ENCODE measurements at places on chromosomes 2 and 18.
A peak's percentile ranks its signal among the peaks of the same experiment; 100 is the strongest.

DNA sequence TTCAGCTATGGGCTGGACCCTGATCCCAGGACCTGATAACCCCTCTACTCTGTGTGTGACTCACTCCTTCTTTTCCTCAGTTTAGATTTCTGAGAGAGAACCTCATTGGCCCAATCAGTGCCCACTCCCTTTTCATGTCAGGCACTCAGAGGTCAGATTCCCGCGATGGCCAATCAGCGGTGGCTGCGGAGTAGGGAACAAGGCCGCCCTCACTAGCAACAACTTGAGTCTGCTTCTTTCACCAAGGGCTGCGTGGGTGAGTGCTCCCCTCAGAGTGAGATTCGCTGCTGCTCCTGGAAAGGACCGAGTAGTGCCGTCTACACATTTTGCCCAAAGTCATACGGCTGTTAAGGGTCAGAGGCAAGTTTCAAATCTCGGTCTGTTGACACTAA lies 34.7 kb downstream of the NPPC start:
- DNase-seq, result no peak

DNA sequence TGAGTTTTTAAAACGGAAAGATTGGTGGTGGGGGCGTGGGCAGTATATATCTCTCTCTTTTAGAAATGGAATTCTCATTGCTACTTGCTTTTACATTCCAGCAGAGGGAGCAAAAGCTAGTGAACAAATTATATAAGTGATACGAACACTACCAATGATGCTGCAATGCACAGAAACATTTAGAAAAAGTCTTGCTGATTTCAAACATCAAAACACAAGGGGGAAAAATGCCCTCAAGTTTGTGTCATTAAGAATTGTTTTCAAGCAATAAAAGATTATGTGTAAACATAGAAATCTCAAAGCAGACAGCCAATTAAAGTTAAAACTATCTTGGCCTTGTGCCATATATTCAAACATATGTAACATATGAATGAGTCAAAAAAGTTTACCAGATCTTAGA lies 296.3 kb upstream of the KCNJ3 start:
- DNase-seq, result peak; percentile 26

DNA sequence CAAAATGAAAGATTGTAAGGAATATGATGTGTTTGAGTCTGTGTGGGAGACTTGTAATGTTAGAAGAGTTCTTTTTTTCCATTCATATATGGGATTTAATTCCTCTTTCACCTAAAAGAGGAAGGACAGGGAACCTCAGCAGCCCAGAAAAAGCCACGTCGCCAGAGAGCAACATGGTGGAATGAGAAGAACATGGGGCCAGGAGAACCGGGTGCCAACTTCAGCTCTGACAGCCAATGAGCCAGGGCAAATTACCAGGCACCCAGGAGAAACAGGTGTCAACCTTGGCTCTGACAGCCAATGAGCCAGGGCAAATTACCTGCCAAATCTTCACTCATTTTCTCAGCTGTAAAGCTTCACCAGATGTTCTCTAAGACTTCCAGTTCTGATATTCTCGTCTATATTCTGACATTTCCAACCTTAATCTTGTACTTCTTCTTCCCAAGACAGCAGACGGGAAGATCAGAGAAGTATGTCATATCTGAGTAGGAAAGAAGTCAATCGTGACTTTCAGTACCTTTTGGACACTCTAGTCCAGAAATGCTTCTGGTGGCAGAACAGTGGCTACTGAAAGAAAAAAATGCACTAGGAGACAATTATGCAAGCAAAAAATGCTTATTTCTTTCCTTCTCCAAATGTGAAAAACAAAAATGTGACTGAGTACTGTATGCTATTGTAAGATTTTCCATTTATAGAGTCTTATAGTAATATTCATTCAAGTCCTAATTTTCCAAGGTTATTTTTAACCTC lies 79.2 kb upstream of the COL5A2 start:
- DNase-seq, result no peak

DNA sequence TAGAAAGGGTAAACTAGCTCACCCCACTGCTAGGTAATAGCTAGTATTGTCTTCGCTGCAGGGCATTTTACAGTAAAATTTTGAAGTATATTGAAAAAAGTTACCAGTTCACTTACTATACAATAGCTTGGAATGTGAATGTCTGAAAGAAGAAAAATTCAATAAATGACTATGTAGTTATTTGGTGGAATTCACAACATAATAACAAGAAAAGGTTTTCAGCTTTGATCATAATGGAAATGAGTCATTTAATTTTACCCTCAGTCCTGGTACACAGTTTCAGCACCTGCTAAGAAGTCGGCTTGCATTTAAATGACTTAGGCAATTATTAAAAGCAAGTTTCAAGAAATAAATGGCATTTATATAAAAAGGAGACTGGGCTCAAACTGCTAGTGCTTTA lies 90.4 kb downstream of the NUP35 start:
- no peak for DNase-seq

GRCh38 chr2:63789338-63790020 lies 52.2 kb upstream of the UGP2 start:
- peak; percentile 72 for DNase-seq

DNA sequence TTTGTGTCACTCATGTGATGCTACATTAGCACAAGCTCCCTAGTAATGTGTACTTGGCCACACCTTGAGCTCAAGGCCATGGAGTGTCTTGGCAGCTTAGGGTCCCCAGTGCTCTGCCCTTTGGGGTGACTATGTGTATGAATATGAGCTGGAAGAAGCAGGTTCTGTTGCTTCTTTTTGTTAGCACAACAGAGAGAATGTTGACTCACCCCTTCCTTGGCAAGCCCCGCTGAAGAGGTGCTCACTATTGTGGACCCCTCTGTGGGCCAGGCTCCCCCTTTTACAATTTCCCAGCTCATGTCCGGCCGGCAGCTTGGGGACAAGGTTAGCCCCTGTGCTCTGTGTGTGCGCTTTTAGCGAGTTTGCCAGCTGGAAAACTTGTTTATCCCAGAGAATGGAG lies 48.1 kb downstream of the DGKD start:
- DNase-seq, result no peak

DNA sequence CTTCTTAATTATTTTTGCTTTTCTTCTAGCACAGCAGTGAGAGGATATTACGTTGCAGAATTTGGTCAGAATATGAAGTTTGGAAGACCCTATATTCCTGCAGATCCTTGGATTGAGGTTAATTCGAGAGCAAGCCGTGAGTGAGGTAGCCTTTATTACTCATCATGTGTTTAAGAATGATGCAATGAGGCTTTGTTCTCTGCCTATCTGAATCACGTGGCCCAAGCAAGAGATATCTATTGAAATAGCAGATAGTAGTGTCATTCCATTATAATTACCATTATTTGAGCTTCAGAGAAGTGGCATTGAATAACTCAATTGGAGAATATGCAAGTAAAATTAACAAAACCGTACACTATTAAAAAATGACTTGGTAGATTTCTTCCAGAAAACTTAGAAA lies 641.1 kb downstream of the TMEM182 start:
- DNase-seq, result no peak

- no peak for DNase-seq
These were observed 64.7 kb upstream of the SLC8A1 start for GRCh38 chr2:40516604-40517003.

DNA sequence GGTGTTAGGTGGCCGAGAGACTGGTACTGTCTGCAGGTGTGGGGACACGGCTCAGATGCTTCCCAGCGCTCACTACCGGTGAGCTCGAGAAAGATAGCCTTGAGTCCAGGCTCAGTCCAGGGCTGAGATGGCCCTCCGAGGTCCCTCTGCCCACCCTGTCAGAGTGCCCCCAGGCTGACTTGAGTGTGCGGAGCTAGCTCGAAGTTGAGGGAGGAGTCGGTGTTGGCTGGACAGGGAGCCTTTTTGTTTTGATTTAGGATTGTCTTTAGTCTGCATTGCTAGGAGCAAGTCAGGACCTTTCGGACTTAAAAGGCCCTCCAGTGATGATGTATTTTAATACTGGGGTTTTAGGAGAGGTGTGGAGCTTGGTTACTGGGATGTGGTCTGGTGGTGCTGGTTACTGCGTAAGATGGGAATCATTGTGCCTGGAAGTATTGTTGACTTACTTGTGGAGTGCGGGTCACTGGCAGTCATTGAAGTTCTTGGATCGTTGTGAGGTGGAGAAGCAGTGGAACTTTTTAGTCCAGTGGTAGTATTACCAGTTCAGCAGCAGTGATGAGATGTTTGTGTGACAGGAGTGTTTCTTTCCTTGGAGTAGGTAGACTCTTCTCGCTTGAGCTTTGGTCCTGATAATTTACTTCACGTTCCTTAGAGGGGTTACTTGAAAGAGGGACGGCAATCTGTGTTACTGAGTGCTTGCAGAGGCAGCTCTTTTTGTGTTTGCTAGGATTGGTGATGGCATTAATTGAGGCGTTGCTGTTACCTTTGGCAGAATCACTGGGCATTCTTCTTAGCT lies 633 bp downstream of the KIAA1328 start:
- DNase-seq, result no peak

GRCh38 chr2:7394195-7394594 lies 477.0 kb downstream of the RNF144A start:
- DNase-seq, result no peak

DNA sequence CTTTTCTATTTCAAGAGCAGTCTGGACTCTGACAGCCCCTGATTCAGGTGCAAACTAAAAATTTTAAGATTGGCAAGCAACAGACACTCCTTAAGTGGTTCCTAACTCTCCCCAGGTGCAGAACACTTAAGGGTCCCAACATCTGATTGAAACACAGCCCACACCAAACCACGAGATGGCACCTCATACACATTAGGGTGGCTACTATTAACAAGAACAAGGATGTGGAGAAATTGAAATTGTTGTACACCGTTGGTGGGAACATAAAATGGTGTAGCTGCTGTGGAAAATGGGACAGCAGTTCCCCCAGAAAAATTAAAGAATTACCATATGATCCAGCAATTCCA lies 82.3 kb downstream of the POLR1A start:
- DNase-seq, result no peak

DNA sequence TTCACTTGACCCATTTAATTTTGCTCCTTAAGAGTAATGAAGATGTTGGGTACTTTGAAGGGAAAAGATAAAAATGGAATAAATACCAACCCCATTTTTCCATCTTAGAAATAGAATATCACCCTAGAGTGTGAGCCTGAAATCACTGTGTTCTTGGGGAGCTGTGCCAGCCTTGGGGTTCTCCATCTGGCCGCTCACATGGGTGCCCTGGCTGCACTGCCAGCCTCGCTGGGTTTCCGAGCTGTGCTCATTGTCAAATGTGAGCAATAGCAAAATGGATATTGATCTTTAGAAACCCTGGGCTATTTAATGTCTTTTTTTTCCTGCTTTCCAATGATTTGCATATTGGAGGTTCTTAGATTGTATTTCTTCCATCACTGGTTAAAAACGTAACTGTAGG lies 9.3 kb downstream of the APCDD1 start:
- no peak for DNase-seq

GRCh38 chr2:106284255-106284654 lies 90.2 kb upstream of the UXS1 start:
- no peak for DNase-seq

DNA sequence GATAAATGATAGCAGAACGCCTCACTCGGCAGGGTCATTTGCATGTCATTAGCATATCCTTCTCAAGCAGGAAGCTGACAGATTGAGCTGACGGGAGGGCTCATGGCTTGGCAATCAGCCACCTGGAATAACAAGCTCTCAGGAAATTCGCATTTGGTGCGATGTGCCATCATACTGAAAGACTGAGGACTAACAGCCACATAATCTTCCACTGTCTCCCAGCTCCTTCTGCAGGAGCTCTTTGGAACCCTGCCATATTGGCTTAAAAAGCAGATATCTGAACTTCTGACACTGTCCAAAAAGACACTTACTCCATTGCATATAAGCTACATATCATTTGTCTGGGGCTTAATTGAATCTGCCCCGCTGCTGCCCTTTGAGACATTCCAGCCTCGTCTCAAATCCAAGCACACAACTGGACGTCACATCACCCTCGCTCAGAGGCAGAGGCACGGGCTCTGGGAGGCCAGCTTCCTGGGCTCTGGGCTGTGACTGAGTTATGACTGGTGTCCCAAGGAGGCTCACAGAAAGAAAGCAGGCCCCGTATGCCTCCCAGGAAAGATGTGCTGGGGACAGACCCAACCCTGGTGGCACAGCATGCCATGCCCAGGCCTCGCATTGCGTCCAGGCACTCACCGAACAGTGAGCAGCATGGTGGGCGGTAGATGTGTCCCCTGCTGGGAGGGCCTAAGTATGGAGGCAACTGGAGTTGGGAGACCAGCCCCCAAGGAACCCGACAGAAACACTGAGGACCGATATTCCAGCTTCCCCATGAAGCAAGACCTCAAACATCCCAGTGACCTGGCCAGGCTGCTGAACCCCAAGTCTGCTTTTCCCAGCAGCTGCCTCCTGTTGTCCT lies 228.0 kb downstream of the ATAD2B start:
- no peak for DNase-seq

DNA sequence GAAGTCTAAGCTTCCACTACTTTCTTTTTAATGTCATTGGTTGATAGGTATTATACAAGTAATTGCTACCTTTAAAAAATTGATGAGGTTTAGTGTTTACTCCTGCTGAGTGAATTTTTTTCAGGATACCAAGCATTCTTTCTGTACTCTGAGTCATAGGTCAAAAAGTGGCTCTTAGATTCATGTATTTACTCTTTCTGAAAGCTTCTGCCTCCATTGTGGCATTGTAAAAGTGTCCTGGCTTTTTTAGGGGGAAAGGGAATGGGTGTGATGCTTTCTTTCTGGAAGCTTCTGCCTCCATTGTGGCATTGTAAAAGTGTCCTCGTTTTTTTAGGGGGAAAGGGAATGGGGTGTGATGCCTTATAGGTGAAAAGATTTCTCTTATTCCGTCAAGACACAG lies 286.5 kb downstream of the LPIN1 start:
- DNase-seq, result no peak

- no peak for DNase-seq
These were observed 25.9 kb upstream of the RAPGEF4 start for GRCh38 chr2:172709566-172710291.

DNA sequence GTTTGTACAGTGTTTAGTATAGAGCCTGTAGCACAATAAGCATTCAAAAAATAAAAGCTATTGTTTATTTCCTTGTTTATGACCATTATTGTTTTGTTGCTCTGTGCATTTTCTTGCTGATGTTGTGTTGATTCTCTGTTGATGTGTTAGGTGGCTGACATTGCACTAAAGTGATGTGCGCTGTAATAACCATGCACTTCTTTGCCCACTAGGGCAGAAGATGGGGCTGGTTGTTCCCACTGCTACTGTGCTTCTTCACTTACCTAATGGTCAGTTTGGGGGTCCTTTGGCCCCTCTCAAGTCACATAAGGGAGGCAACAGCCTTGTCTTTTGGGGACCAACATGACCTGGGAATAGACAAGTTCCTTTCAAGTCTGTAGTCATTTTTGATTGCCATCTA lies 6.0 kb downstream of the SCG2 start:
- DNase-seq, result no peak

GRCh38 chr2:15768615-15769014 lies 171.7 kb upstream of the MYCN start:
- DNase-seq, result no peak

DNA sequence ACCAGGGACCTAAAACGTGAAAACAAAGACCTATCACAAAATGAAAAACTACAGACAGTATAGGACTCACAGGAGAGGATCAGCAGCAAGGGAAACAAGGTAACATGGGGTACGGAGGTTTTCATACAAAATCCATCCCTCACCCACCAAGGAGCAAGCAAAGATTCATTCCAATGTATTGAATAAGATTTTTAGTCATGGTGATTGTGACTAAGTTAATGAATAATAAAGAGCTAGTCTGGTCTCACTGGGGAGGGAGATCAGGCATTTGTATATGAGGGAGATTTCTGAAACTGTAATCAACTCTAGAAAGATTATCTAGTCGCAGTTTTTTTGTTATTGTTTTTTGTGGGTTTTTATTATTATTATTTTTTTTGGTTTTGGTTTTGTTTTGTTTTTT lies 336.5 kb upstream of the MMADHC start:
- no peak for DNase-seq

GRCh38 chr2:73949802-73950201 lies 23.1 kb downstream of the DGUOK start:
- DNase-seq, result no peak
